Stromal cell of bone marrow (primary cell): ENCODE measurements at places on chromosomes 4 and X.
A peak's percentile ranks its signal among the peaks of the same experiment; 100 is the strongest.

- DNase-seq, result no peak
These were observed 493.0 kb downstream of the TLL1 start for GRCh38 chr4:166366012-166366411.

- no peak for DNase-seq
These were observed 67.6 kb upstream of the GYPA start for GRCh38 chr4:144208074-144208473.

DNA sequence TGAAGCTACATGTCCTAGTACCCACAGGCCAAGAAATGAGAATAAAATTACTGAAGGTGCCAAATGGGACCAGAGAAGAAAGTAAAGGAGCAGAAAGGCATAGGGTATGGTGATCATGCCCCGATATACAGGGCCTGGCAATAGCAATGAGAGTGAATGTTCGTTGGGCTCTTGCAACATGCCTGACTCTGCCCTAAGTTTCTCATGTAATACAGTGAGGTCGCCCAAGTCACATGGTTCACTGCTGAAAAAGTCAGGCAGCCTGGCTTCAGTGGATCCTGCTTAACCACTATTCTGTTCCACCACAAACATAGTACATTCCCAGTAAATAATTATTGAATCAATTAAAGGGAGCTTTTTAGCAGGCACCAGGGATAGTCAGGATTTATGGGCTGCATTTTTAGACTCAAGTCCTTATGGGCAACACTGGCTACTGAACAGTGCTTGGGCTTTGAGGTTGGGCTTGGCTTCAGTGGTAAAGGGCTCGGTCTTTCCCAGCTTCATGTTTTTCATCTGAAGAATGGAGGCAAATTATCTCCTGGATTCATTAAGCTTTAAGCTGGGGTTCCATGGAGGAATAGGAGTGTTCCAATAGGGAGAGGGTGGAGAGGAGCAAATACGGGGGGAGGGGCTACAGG lies 67.1 kb upstream of the ZNF518B start:
- no peak for DNase-seq

DNA sequence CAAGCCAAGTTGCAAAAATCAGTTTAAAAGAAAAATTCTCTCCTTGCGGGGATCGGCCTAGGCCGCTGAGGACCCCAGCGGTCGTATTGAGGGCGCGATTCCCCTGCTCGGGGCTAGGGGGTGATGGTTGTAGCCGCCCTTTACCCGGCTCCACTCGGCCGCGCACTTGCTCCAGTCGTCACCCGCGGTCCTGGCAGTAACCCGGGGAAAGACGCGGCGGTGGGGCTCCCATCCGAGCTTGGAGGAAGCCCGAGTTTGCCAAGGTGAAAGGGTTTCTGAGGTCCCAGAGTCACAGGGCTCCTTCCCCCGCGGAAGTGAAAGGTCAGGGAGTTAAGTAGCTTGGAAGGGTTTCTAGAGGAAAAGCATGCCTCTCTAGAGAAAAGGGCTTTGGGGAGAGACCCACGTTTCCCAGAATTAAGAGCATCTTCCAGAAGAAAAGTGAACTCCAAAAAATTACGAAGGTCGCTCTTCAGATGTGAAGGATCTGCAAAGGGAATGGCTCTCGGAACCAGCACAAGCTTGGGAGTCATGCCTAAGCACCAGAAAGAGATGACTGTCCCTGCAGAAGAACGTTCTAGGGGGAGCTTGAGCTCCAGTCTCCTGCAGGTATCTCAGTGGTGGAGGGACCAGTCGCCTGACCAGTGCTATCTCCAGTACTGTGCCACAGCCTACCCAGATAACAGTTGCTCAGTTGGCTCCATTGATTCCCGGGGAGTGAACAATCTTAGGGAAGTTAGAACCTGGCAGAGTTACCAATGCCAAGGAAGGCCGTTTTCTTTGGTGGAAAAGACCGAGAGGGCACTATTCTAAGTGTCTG lies 875 bp downstream of the LAP3 start:
- peak; percentile 6 for DNase-seq

DNA sequence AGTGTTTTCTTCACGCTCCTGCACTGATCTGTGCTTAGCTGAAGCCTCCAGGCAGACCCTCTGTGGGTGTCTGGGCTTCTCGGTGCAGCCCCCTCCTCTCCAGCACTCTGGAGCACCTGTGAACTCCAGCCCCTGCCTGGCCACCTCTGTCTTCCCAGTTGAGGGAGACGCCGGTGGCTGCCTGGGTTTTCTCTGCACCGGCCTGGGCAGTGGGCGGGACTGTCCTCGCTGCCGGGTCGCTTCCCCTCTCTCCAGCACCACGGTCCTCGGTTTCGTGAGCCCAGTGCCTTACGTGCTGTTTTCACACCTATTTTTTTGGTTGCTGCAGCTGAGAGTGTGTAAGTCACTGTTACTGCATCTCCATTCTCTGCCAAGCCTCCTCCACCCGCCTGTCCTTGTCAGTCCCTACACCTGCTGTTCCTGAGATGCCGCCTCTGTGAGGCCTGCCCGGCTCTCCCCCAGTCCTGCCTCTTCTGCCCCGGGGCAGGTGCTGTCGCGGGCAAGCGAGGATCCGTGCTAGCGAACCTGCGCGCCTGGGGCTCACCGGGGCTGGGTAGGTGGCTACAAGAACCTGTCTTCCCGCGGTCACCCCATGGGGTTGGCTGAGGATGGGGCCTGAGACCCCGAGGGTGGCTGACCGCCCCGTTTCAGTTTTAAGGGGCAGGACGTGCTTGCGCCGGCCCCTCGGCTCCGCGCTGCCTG lies 2.4 kb upstream of the FGFRL1 start:
- DNase-seq, result no peak

GRCh38 chr4:186725469-186726425 lies 2.1 kb upstream of the FAT1 start:
- peak; percentile 72 for DNase-seq

DNA sequence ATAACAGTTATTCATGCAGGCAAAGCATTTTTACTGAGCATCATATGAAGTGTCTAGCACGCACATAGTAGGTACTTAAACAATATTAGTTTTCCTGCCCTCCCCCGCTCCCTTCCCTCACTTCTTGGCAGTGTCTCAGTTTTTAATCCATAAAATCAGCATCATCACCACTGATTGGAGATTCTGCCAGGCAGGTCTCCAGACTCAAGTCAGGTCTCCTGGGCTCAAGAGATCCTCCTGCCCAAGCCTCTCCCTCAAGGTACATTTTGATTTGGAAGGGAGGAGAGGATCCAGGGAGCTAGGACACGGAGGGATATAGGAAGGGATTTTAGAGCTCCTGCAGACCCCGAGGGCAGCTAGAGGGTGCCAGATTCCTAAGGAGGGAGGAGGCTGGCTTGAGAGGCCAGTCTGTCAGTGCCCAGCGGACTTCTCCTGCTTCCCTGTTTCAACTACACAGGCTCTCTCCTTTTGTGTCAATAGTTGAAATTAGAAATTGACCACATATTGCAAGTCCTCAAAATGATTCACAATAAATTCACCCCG lies 4.4 kb upstream of the FAT1 start:
- no peak for DNase-seq

DNA sequence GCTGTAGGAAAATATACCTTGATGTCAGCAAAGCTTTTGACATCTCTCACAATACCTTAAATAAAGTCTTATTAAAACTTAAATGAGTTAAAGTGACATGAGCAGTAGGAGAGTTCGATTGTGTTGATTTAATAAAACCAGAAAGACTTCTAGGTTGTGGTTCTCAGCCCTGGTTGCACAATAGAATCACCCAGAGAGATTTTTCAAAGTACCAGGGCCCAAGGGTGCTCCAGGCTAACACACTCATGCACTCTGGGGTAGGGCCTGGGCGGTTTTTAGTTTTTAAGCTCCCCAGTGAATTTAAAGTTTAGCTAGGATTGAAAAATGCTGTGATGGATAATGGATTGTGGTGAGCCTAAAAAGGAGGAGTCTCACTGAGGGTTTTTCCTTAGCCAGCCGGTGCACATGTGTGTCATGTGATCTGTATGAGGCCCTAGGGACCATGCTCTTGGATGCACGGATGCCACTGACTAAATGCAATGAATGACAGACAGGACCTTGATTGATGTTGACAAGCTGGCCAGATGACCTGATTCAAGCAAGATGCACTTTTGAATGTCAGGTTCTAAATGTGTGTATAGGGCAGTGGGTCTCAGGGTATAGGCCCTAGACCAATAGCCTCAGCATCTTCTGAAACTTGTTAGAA lies 185.0 kb downstream of the PTTG2 start:
- no peak for DNase-seq

- no peak for DNase-seq
These were observed 95.3 kb upstream of the IL1RAPL1 start for GRCh38 chrX:28491941-28492340.

DNA sequence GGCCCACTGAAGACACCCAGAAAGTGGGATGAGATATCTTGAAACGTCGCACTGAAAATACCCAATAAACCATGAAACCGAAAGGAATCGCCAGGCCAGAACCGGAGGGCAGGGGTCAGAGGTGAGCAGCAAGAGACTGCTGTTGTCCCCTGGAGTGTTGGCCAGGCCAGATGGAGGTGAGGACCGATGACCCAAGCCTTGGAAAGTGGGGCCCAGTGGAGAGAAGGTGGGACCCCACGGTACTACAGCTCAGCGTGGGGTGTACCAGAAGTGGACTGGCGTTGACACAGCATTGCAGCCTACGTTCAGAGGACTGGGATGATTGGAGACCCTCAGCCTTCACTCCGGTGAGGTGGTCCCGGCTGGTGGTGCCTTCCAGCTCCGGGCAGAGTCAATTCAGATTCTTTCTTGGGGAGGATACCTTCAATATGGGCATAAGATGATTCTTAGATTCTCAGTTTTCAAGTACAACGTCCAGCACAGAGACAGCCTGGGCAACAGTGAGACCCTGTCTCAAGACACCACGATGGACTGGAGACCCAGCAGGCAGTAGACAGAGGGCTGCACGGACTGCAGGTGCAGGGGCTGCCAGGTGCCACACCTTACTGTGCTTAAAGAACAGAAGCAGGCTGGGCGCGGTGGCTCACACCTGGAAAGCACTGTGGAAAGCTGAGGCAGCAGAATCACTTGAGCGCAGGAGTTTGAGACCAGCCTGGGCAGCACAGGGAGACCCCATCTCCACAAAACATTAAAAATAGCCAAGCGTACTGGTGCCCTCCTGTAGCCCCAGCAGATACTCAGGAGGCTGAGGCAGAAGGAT lies 23.3 kb downstream of the MAEA start:
- DNase-seq, result no peak

DNA sequence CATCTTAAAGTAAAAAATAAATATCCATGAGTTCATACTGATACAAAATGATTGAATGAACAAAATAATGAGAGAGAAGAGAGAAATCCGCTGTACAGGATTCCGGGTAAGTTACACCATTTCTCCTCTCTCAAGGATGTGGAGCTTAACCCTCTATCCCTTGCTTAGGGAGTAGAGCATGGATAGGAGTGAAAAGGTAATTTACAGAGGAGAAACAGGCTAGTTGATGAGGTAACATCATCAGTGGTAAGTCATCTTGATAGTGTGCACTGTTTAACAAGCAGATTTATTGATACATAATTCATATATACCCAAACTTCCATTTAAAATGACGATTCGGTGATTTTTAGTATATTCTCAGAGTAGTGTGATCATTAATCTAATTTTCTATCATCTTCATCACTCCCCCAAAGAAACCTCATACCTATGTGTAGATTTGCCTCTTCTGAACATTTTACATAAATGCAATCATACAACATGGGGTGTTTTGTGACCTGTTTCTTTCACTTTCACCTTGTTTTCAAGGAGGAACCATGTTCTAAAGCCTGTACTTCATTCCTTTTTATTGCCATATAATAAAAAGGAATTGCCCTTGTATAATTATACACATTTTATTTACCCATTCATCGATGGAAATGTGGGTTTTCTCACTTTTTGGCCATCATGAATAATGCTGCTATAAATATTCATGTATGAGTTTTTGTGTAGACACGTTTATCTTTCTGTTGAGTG lies 34.8 kb downstream of the F11 start:
- no peak for DNase-seq

DNA sequence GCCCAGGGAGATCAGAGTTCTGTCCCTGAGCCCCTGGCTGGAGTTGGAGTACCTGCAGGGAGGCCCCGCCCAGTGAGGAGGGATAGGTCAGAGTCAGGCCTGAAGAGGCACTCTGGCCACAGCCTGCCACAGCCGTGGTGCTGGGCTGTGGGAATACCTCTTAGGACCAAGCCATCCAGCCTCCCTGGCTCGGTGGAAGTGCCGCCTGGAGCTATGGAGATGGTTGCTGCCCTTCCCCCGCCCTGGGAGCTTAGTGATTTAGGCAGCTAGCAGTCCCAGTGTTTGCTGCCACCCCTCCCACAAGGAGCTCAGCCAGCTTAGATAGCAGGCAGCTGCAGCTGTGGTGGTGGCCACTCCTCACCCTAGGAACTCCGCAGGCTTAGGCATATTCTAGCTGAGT lies 446.3 kb upstream of the GNPDA2 start:
- DNase-seq, result no peak

DNA sequence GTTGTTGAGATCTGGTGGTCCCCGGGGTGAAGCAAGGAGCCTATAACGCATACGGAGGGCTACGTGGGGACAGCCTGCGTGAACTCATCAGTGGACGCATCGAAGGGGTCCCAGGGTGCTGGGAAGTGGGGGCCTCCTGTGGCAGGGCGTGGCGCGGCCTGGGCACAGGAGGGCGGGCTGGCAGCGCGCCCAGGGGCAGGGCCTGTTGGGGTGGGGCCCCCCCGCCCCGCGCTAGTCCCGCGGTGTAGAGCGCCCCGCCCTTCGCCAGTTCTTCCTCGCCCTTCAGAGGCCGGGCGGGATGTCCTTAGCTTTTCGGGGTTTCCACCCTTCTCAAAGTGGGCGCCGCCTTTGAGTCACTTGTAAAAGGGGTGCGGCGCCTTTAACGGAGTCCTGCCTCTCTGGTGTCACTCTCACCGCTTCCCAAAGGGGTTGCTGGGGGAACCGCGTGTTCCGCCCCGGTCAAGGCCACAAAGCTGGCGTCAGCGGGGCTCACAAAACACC lies 632 bp downstream of the PLP2 start:
- DNase-seq, result no peak

- no peak for DNase-seq
These were observed 37.9 kb downstream of the RGS12 start for GRCh38 chr4:3330707-3331106.

DNA sequence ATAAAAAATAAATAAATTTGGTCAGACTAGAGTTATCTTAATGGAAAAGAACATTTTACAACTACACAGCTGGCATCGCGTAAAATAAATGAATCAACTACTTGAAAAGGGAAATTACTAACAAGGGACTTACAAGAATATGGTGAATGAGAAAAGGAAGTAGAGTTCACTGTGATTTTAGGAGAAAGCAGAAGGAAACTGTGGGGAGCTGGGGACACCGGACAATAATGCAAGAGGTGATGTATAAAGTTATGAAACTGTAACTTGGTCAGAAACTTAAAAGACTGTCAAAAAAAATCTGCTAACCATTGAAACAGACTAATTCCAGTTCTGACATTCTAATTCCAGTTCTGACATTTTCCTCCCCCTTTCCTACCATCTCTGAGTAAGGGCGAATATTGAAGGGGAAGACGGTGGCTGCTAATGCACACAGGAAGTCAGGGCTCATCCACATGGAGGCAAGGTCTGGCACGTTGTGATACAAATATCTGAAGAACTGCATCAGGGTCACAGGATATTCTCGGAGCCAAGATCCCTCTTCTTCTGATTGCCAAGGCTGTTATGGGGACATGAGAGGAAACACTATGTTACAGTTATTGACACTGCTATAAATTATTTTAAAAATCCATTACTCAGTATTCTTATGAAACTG lies 170.5 kb downstream of the CDS1 start:
- DNase-seq, result no peak
